SK-N-SH (cell line): ENCODE measurements at places on chromosomes 7 and 10. TPM values are rescaled to one million over a fixed set of nuclear protein-coding genes. Genes with fewer than 3 reads are reported as not detected.

Gene SPDYE11
- not detected in 2 replicates for polyA plus RNA-seq

Gene MMD2
- not detected in 2 replicates for polyA plus RNA-seq

DNA sequence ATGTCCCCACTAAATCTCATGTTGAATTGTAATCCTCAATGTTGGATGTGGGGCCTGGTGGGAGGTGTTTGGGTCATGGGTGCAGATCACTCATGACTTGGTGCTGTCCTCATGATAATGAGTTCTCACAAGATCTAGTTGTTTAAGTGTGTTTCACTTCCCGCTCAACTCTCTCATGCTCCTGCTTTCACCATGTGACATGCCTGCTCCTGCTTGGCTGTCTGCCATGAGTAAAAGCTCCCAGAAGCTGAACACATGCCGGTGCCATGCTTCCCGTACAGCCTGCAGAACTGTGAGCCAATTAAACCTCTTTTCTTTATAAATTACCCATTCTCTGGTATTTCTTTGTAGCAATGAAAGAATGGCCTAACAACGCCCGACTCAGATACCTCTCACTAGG is 6.2 kb upstream of the PSTK start:
- H3K4me1 ChIP-seq = no peaks in the 10 kb centered on the region
- H3K27ac ChIP-seq = no peak overlapping the region
- DNase-seq = no peak
- no peaks in the 10 kb centered on the region for H3K36me3 ChIP-seq

- no peaks in the 10 kb centered on the region for H3K27me3 ChIP-seq
- peak; percentile 73 for DNase-seq
- H3K36me3 ChIP-seq = no peaks in the 10 kb centered on the region
- no peaks in the 10 kb centered on the region for H3K4me1 ChIP-seq
- no peak overlapping the region for H3K4me3 ChIP-seq
- H3K27ac ChIP-seq = no peak overlapping the region
Observed at GRCh38 chr10:62610649-62611229, 193.8 kb upstream of the ADO start.

- no peak overlapping the region for H3K4me3 ChIP-seq
- no peak overlapping the region for H3K27ac ChIP-seq
Observed at GRCh38 chr7:34327681-34328080, 330.3 kb upstream of the NPSR1 start.

- H3K27ac ChIP-seq = peak overlapping the region; percentile 91
- no peaks in the 10 kb centered on the region for H3K36me3 ChIP-seq
- H3K27me3 ChIP-seq = no peaks in the 10 kb centered on the region
- peak overlapping the region; percentile 98 for H3K4me3 ChIP-seq
- DNase-seq = peak; percentile 64
- peaks cover 20% of the 10 kb centered on the region for H3K4me1 ChIP-seq
Observed at GRCh38 chr10:31320550-31321211, 1.7 kb downstream of the ZEB1 start.

DNA sequence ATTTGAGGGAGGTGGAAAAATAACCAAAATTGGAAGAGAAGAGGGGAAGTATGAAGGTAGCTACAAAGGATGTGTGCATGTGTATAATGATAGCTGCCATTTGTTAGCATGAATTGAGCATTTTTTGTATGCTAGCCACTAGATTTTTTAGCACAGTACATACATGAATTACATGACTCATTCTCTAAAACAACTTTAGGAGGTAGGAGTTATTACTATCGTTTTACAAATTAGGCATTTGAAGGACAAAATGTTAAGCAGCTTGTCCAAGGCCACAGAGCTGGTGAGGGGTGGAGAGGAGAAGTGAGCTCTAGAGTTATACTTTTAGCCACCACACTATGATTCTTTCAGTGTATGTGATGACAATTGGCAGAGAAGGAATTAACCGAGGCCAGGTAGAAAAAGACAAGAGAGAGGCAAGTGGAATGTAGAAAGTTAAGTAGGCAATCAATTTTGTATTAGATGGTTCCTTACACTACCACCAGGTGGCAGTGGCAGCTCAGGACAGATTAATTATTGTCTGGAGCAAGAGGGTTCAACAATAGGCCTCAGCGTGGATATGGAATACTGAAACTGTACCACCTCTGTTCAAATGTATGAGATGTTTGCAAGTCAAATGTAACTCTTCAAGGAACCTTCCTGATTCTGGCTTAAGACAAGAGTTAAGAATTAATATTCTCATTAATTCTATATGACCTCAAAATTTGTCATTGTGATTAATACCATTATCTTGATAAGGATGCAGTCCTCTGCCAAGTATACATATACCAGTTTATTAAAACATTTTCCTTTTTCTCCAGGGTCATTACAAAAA is 128.0 kb downstream of the MBL2 start:
- H3K27ac ChIP-seq = peak overlapping the region; percentile 60
- H3K36me3 ChIP-seq = no peaks in the 10 kb centered on the region
- no peaks in the 10 kb centered on the region for H3K4me1 ChIP-seq
- DNase-seq = peak; percentile 25
